Activated T-cell treated with anti-CD3 and anti-CD28 coated beads, Interleukin-2, amount 50 U/mL, for 72 hours (primary cell): ENCODE measurements at places on chromosomes 11 and 22. TPM values are rescaled to one million over a fixed set of nuclear protein-coding genes. Genes with fewer than 3 reads are reported as not detected.

DNA sequence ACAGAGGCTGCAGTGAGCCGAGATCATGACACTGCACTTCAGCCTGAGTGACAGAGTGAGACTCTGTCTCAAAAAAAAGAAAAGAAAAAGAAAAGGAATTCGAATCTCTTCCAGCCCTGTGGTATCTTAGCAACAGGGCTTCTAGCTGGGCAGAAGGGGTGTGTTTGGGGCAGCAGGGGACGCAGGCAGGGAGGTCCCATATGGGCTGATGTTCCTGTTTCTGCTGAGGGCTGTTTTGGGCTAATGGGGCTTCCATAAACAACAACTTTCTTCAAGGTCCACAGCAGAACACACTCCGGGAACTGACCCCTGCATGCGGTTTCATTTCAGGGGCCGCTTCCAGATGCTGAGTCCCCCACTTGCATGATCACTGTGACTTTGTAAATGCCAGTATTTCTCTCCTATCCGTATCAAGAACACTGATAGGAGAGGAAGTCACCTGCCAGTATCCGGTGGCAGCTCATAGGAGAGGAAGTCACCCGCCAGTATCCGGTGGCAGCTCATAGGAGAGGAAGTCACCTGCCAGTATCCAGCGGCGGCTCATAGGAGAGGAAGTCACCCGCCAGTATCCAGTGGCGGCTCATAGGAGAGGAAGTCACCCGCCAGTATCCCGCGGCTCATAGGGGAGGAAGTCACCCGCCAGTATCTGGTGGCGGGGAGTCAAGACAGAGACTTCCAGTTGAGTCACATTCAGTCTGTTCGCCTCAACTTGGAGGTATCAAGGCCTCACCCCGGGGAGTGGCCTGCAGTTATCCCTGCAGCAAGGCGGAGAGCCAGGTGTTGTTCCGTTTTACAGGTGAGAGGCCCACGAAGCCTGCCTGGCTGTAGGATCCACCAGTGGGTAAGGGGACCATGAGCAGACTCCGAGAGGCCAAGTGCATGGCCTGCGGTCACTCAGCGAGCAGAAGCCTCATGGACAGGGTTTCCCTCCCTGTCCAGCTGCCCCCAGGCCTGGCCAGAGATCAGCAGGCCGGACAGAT, 8.3 kb upstream of the FGF19 start:
- peaks cover 9% of the 10 kb centered on the region for H3K36me3 ChIP-seq
- peaks cover 15% of the 10 kb centered on the region for H3K4me1 ChIP-seq
- DNase-seq, result peak; percentile 14
- H3K27me3 ChIP-seq, result peaks cover 7% of the 10 kb centered on the region

GRCh38 chr11:2549876-2550605, 105.2 kb downstream of the KCNQ1 start:
- no peak overlapping the region for H3K27ac ChIP-seq
- no peak for DNase-seq
- H3K36me3 ChIP-seq, result no peaks in the 10 kb centered on the region

GRCh38 chr11:119107538-119108145, 498 bp downstream of the C2CD2L start:
- peak; percentile 18 for DNase-seq
- peaks cover 62% of the 10 kb centered on the region for H3K4me1 ChIP-seq
- H3K27ac ChIP-seq, result no peak overlapping the region
- peaks cover 13% of the 10 kb centered on the region for H3K36me3 ChIP-seq
- peak overlapping the region; percentile 97 for H3K4me3 ChIP-seq

The NPAS4 gene
- total RNA-seq, result not detected
